ENCODE measurements at places on chromosomes 5 and 9.

DNA sequence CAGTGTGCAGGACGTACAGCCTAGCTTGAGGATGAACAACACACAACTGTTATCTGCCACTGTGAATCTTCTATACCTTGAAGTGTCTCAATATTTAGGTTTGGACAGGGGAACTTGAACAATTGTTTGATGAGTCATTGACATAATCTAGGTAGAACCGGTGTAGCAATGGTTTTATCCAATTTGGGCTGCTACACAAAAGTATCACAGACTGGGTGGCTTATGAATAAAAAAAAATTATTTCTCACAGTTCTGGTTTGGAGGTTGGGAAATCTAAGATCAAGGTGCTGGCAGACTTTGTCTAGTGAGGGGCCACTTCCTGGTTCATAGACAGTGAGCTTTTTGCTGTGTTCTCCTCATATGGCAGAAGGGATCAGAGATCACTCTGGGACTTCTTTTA is 359.7 kb downstream of the HCN1 start:
- DNase-seq: no peak

GRCh38 chr9:126664900-126665643 is 51.3 kb downstream of the LMX1B start:
- DNase-seq: no peak

DNA sequence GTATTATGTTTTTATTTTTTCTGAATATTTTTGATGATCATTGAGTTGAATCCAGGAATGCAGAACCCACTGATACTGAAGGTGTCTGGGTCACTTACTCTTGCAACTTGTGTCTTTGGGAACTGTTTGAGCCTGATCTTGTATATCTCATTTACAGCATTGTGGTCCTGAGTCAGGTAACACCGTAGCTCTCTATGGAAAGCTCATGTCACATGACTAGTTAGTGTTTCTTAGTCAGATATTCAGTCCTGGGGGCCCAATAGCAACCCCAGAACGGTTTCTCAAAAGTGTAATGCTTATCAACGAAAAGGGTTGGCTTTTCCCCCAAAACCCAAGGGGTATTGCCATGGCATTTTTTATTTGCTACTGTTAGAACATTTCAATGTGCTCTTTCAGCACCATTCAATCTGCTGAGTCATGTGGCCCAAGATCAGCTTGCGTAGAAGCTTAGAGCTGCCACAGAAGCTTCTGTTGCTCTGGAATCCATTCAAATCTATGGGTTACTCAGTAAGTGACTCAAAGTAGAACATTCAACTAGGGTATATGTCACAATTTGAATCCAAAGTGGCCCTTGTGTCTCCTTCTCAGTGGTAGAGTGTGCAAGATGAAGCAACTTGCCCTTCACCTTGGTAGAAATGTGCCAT is 12.1 kb upstream of the PTAR1 start:
- DNase-seq: peak; percentile 96

GRCh38 chr9:30534896-30535295 is 1849.5 kb upstream of the ACO1 start:
- DNase-seq: no peak

GRCh38 chr5:178730940-178731265 is 444 bp upstream of the ZNF354A start:
- DNase-seq: no peak

DNA sequence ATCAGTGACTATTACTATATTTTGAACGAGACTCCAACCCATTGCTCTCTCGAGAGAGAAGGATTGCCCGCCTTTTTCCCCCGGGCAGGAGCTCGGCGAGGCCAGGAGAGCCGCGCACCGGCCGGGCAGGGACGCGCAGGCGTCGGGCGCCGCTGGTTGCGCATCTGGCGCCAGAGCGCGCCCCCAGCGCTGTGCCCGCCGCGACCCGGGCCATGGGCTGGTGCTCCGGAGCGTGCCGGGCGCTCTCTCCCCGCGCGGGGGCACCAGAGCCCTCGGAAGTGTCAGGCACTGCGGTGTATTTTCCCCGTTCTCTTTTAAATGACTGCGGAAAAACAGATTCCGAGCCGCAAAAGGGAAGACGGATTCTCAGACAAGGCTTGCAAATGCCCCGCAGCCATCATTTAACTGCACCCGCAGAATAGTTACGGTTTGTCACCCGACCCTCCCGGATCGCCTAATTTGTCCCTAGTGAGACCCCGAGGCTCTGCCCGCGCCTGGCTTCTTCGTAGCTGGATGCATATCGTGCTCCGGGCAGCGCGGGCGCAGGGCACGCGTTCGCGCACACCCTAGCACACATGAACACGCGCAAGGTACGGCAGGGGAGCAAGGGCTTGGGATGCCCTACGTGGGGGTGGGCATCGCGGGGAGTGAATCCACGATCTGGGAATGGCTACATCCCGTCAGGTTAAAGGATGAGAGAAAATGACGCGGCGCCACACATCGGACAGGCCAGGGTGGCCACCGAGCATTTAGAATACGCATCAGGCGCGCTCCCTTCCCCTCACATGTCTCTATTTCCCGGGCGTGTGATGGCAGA is 1.1 kb upstream of the NTRK2 start:
- peak; percentile 69 for DNase-seq

DNA sequence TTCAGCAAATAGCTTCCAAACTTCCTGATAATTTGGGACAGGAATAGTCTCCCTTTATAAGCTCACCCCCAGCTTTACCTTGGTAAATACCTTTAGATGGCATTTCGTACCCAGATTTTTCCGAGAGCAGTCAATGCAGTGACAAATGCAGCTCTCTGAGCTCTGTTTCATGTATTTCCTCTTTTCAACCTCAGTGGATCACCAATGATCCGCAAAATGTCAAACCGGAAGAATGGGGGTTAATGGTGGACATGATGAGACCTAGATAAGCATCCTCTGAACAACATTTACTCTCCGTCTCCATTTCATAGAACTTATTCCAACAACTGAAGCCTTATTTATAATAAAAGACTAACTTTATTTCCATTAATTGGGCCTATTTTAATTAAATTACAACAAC is 227.3 kb downstream of the MCTP1 start:
- DNase-seq: no peak

GRCh38 chr5:163880302-163880701 is 374.9 kb downstream of the MAT2B start:
- peak; percentile 65 for DNase-seq

GRCh38 chr9:122265149-122265915 is 650 bp downstream of the MRRF start:
- peak; percentile 23 for DNase-seq

GRCh38 chr9:84659313-84659712 is 10.2 kb upstream of the NTRK2 start:
- no peak for DNase-seq

DNA sequence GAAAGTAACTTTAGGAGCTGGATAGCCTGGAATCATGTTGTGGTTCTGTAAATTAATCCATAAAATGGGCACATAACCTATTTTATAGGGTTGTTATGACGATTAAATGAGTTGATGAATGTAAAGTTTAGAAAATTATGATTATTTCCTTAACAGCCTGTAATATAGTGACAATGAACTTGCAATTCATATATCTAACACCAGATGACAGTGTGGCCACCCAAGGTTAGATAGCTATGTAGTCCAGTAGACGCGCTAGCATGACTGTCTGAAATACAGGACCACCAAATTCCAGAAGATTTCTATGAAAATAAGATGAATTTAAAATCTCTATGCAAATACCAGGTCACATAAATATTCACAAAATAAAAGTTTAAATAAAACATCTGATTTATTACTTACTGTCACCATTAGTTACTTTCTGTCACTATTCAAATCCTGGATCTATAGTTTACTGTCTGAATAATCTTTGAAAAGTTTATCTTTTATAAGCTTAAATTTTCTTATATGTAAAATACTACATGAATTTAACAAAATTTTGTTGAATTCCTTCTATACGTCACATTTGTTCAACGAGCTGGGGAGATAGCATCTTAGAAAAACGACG is 26.1 kb upstream of the MACIR start:
- peak; percentile 29 for DNase-seq

GRCh38 chr5:33855396-33855795 is 36.4 kb downstream of the ADAMTS12 start:
- no peak for DNase-seq

DNA sequence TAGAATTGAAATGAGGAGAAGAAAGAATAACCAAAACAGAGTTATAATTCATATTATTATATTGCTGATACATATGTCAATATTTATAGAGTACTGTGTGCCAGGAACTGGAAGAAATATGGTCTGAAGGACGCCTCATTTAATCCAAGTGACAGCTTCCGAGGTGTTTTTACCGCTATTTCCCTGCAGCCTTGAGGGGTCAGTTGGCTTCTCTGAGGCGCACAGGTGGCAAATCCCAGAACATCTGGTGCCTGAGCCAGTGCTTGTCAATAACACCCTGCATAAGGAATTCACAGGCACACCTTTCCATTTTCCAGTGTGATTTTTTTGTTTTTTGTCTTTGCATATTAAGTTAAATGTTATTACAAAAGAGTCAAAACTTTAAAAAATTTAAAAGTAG is 43.3 kb upstream of the CTSL start:
- no peak for DNase-seq

GRCh38 chr9:81682797-81683196 is 6.5 kb downstream of the TLE1 start:
- peak; percentile 13 for DNase-seq

DNA sequence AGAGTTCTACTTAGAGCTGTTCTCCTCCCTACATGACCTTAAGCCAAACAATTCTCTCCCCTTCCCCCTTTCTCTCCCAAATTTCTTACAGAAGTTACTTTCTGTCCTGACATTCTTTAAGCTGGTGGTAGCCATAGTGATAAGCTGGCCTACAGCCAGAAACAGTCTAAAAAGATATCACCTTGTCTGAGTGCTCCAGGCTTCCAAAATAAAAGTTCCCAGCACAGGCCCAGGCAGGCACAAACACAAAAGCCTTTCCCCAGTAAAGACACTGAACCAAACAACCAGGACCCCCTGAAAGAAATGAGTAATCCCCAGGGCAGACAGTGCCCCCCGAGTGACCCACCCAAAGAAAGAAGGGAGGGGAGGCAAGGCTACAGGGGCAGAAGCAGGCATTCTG is 19.2 kb downstream of the SIL1 start:
- no peak for DNase-seq

DNA sequence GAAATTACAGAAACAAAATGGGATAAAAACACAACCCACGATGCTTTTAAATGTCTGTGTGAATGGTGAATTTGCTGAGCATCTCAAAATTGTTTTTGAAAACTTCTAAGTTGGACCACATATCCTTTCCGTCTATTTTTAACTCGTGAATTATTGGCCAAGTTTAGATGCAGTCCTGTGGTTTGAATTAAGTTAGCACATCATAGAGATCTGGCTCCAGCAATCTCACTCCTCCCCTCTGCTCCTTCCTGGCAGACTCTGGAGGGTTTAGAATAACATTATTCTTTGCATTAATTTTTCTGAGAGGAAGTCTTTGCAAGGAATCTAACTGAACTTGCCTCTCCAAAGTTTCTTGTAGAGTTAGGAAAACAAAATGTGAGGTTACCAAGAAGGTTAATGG is 14.5 kb upstream of the ANKRD55 start:
- peak; percentile 83 for DNase-seq

DNA sequence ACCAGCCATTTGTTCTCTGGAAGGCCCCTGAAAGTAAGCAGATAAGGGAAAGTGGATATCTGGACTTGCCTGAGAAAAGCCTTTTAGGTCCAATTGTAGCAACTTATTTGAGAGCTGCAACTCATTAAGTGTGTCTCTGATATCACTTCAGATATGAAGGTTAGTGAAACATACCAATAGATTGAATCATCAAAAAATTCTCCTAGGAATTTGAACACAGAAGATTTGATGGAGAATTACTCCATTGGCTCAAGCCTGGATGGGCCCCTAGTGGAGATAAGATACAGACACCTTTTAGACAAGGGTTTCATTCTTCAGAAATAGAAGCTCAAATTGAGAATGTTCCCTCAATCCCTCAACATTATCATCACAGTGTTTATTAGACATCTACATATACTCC is 356.7 kb downstream of the NDUFS4 start:
- no peak for DNase-seq

DNA sequence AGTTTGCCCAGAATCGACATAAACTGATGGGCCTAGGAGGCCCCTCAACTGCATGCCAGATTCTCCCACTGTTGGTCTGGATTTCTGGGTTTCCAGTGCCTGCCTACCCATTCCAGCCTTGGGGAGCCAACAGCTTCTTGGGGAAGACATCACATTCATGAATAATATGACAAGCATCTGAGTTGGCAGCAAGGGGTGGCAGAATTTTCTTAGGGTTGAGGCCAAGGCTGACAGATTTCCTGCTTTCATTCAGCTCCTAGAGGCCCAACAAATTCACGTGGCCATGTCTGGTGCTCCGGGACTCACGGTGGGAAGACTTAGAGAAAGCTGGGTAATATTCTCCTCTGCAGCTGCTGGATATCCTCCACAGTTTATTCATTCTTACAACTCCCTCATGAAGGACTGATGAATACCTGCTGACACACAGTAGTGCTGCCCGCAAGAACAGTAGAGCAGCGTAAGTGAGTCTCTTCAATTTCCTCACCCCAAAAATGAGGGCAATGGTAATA is 305.0 kb upstream of the TNC start:
- peak; percentile 7 for DNase-seq

DNA sequence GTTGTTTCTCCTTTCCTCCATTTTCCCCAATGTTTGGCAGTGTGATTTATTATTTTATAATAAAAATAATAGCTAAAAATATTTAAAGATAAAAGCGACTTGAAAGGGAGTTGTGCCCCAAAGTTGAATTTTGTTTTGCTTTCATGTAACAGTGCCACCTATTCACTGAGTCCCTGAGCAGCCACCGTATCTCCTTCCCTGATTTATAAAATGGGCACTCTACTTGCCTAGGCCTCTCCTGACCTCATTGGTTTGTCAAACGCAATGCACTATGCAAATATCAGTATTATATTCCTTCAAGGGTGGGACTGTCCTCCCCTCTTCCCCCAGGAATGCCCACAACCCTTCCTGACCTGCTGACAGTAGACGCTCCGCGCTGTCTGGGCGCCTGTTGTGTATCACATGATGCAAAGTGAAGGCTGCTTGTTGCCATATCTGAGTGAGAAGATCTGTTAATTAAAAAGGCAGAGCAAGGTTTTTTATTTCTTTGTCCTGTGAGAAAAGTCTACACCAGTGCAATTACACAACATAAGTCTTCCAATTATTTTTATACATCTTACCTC is 81.4 kb downstream of the TTC39B start:
- no peak for DNase-seq

DNA sequence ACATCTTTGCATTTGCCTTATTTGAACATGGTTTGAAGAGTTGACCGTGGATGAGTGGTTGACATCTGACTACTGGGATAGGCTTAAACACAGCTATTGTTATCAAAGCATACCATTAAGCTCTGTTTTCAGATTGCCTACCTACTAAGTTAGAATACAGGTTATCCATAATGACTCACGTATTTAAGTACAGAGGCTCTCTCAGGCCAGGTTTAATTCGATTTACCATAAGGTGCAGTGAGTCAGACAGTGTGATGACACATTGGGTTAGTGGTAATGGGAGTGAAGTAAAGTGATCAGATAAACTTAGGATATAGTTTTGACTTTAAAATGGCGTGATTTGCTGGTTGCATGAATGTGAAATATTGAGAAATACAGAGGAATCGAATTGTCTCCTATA is 732.0 kb upstream of the CTNND2 start:
- DNase-seq: no peak

Data from fibroblast of gingiva (primary cell).